ENCODE measurements at places on chromosomes 3 and 15.

GRCh38 chr15:25803036-25803435 lies 60.1 kb downstream of the ATP10A start:
- no peak for DNase-seq
- H3K27me3 ChIP-seq: no peaks in the 10 kb centered on the region
- no peak overlapping the region for H3K27ac ChIP-seq
- H3K4me1 ChIP-seq: peaks cover 7% of the 10 kb centered on the region
- no peak overlapping the region for H3K4me3 ChIP-seq

- H3K4me3 ChIP-seq: no peak overlapping the region
- H3K27me3 ChIP-seq: no peaks in the 10 kb centered on the region
- H3K27ac ChIP-seq: no peak overlapping the region
- H3K4me1 ChIP-seq: no peaks in the 10 kb centered on the region
These were observed 40.5 kb upstream of the CCK start for GRCh38 chr3:42306499-42306898.

GRCh38 chr3:67357610-67358458 lies 296.6 kb downstream of the SUCLG2 start:
- H3K36me3 ChIP-seq: no peaks in the 10 kb centered on the region
- H3K27me3 ChIP-seq: no peaks in the 10 kb centered on the region
- H3K4me3 ChIP-seq: no peak overlapping the region
- no peak for DNase-seq

DNA sequence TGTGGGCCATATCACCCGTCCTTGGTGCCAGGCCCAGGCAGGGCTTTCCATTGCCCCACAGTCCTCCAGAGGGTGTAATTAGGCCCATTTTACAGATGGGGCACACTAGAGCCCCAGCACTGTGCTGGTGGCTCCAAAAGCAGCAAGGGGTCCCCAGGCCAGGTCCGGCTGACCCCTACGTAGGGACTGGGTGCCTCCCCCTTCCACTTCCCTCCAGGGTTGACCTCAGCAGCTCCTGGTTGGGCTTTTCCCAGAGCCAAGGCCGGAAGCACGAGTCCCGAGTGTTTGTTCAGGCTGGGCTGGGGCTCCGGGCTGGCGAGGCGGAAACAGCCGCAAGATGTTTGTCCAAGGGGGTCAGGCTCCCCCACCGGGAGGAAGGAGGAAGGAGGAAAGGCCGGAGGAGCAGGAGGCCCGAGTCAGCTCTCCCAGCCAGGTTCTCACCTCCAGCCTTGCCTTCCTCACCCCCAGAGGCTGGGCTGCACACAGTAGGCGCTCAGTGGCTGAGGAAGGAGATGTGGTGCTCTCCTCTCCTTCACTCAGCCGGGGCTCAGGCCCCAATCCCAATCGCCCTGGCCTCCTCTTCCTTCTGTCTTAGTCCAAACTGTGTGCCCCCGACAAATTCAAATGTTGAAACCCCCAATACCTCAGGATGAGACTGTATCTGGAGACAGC lies 17.1 kb upstream of the PLXND1 start:
- H3K4me1 ChIP-seq: peaks cover 99% of the 10 kb centered on the region
- no peak overlapping the region for H3K4me3 ChIP-seq
- peak overlapping the region; percentile 66 for H3K27ac ChIP-seq
- H3K36me3 ChIP-seq: no peaks in the 10 kb centered on the region
- H3K27me3 ChIP-seq: no peaks in the 10 kb centered on the region

GRCh38 chr3:7506606-7507180 lies 645.8 kb downstream of the GRM7 start:
- DNase-seq: no peak
- no peaks in the 10 kb centered on the region for H3K27me3 ChIP-seq
- H3K27ac ChIP-seq: no peak overlapping the region
- H3K36me3 ChIP-seq: no peaks in the 10 kb centered on the region

GRCh38 chr3:125245521-125245920 lies 33.0 kb upstream of the SLC12A8 start:
- H3K4me3 ChIP-seq: no peak overlapping the region
- no peak overlapping the region for H3K27ac ChIP-seq
- H3K36me3 ChIP-seq: peaks cover 12% of the 10 kb centered on the region
- no peaks in the 10 kb centered on the region for H3K4me1 ChIP-seq
- no peaks in the 10 kb centered on the region for H3K27me3 ChIP-seq
- no peak for DNase-seq
